Activated naive CD4-positive, alpha-beta T cell (primary cell): ENCODE measurements at places on chromosomes 11 and 22.

DNA sequence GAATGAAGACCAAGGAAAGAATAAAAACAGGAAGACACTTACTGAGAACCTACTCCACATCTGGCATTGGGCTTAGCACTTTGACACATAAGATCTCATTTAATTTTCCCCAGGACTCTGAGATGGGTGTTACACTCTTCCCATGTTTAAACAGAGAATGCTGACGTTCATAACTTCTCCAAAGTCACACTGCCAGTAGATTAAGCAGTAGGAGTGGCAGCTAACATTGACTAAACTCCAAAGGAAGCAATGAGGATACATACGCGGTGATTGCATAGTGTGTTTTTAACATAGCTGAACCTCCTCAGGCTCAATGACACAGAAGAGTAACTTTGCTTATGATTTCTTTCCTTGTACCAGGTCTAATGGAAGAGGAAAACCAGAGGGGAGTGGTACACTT lies 14.5 kb upstream of the OR10V1 start:
- DNase-seq: no peak

DNA sequence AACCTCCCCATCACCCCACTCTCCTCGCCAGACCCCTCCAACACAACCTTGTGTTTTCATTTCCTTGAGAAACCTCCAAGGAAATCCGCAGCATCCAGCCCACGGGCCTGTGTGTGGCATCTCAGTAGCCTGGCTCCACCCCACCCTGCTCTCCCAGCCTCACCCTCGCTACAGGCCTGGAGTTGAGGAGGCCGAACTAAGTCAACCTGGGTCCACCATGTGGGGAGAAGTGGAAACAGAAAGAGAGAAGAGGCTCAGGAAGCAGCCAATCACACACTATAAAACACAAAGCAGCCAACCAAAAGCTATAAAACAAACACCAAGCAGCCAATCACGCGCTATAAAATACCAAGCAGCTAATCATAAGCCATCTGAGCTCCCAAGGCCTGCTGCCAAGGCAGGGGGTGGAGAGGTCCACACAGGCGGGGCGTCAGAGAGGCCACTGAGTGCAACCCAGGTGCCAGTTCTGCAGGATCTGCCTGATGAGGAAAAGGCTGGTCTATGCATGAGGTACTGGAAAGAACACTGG lies 72.0 kb downstream of the MICAL3 start:
- no peak for DNase-seq

- no peak for DNase-seq
Observed at GRCh38 chr22:38694940-38695339, 5.8 kb downstream of the JOSD1 start.

- DNase-seq: no peak
Observed at GRCh38 chr11:66843776-66844495, 695 bp downstream of the RCE1 start.

DNA sequence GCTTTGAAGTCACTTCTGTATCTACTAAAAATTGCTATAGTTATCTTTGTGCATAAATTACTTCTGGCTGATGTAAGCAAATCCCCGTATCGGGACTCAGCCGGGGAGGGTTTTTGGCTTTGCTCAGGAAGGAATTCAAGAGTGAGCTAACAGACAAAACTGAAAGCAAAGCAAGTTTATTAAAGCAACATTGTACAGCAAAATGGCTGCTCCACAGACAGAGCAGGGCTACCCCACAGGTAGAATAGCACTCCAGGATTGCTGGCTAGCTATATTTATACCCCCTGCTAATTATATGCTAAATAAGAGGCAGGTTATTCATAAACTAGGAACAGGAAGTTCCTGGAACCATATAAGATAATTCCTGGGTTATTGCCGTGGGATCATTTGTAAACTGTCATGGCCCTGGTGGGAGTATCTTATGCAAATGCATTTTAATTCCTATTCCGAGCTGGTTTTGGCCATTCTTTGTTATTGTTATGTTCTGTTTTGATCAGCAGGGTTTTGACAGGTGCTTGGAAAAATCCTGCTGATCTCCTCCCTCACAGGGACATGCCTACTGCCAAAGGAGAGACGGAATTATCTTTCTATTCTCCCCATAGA lies 15.2 kb downstream of the MIF start:
- DNase-seq: no peak

- DNase-seq: no peak
Observed at GRCh38 chr11:126466236-126467045, 111.0 kb downstream of the ST3GAL4 start.

- no peak for DNase-seq
Observed at GRCh38 chr11:7977232-7977917, 9.8 kb upstream of the EIF3F start.

DNA sequence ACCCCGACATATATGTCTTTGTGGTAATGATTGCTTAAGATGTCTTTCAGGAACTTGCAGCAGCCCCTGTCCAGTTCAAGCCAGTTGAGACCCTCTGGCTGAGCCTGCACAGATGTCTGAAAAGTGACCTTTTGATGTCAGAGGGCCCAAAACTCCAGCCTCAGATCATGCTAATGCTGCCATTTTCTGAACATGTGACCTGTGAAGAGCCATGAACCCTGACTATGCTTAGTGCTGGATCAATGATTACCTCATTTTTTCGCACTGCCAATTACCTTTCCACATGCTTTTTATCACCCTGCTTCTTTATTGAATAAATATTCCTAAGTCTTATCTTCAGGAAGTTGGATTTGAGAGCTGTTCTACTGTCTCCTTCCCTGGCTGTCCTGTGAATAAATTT lies 6.9 kb upstream of the CYP2R1 start:
- DNase-seq: no peak

DNA sequence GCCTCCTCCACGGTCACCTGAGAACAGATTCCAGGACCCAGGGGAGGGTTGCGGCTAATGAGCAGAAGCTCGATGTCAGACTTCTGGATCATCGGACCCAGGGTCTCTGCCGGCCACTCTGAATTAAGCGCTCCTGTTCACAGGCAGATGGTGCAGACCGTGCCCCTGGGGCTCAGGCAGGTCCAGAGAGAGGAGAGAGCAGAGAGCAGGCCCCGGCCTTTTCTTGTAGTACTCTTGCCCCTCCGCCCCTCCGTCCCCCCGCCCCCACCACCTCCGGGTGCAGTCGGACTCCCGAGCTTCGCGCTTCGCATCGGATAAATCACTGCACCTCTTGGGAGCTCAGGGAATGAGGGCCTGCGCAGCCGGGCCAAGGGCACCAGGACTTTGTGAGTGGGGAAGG lies 50.3 kb downstream of the RPS6KA4 start:
- no peak for DNase-seq

GRCh38 chr11:71153005-71153390 lies 99.4 kb downstream of the SHANK2 start:
- no peak for DNase-seq

DNA sequence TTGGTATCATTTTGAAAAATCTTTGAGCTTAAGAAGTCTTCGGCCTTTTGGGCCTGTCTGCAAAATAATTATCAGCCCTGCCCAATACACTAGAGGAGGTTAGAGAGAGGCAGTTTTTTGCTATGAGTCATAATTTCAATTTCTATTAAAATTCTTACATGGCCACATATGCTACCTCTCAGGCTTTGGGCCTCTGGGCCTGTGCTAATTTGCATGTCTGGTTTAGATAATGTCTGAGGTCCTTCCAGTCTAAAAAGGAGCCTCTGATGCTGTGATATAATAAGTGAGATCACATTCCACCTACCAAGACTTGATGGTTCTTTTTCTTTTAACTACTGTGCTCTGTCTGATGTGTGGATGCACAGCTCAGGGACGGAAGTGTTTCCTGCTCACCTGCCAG lies 70.8 kb downstream of the KCNJ1 start:
- no peak for DNase-seq

- DNase-seq: no peak
Observed at GRCh38 chr11:13205486-13205885, 72.1 kb upstream of the BMAL1 start.

DNA sequence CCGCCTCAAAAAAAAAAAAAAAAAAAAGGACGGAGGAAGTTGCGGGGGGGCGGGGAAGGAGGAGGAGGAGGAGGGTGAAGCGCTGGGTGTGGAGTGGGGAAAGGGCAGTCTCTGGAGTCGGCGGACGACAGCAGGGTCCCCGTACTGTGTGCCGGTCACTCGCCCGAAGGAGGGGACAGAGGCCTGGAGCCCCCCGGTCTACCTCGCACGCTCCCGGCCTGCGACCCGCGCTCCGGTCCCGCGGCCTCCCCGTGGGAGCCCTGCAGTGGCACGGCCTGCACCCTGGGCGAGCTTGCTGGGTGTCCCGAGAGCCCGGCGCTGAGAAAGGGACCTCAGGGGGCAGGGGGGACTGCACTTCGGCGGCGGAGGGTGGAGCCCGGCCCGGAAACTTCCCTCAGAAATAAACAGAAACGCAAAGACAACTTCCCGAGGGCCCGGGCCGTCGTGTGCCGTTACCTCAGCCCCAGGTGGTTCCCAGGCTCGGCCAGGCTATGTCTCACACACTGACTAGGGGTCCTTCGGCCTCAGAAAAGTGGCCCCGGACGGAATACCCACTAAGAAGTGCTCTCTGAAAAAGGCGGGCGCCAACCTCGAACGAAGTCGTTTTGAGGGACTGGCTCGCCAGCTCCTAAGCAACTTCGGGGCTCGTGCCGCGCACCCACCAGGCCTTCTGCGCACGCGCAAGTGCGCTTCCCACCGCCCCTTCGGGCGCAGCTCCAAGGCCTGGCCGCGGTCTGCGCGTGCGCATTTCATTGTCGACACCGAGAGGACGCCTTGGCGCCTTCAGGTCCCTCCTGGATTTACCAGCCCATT lies at the start of gene MAJIN:
Gene MAJIN, minus strand, starts transcription at position 688 of the 813 bp plus-strand sequence. CDS start 12,703 bp downstream, outside the sequence.
- peak; percentile 90 for DNase-seq

DNA sequence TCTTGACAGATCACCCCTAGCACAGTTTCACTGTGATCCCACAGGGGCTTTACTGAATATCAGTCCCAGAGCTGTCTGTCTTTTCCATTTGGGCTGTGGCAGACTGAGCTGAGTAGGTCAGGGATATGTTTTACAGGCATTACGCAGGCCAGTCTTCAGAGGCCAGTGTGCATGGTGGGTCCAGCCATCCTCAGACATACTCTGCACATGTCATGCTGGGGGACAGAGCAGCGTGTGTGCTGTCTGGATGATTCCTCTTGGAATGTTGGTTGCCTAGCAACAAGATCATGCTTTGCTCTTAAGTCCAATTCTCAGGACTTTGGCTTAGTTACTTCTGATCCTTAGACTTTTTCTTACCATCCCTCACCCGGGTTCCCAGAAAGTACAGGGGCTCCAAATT lies 736.5 kb downstream of the DLG2 start:
- no peak for DNase-seq

DNA sequence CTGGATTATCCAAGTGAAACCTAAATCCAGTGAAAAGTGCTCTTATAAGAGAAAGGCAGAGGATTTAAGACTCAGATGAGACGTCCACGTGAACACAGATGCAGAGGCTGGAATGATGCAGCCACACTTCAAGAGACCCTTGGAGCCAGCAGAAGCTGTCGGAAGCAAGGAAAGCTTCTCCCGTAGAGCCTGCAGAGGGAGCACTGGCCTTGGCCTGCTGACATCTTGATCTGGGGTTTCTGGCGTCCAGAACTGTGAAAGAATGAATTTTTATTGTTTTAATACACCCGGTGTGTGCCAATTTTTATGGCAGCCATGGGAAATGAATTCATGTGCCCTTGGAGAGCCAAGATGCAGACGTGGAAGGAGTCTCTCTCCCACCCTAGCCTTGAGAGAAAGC lies 407.0 kb upstream of the B3GAT1 start:
- DNase-seq: no peak

DNA sequence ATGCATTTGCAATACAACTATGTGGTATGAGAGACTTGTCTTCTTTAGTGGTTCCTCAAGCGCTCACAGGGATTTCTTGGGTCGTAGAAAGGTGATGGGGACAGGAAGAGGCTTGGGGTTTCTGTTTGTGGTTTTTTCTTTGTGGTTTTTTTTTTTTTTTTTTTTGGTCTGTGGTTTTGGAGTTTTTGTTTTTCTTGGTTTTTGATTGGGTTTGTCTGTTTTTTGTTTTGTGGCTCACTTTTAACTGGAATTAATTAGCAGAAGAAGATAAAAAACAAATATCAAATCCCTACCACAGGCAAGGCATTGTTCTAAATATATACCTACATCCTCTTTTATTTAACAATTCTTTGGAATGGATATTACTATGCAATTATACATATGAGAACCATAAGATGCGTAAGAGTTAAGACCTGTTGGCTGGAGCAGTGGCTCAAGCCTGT lies 5.5 kb downstream of the TTC28 start:
- DNase-seq: no peak

GRCh38 chr22:50190941-50191741 lies 5.4 kb downstream of the TRABD start:
- peak; percentile 68 for DNase-seq

- DNase-seq: no peak
Observed at GRCh38 chr11:128898580-128899344, 7.6 kb downstream of the KCNJ5 start.

DNA sequence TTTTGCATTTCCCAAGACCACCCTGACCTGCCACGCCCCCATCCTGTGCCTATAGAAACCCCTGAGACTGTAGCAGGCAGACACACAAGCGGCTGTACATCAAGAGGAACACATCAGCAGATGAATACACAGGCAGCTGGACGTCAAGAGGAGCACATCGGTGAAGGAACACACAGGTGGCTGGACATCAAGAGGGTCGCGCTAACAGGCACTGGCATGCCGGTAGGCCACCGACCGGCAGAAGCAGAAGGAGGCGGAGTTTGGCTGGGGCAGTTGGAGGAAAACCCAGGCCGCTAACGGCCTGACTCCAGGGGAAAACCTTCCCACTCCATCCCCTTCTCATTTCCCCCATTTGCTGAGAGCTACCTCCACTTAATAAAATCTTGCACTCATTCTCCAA lies 5.4 kb upstream of the IPO7 start:
- no peak for DNase-seq

- DNase-seq: no peak
Observed at GRCh38 chr11:20839231-20839630, 169.8 kb downstream of the NELL1 start.

GRCh38 chr11:69700278-69701140 lies 3.3 kb downstream of the FGF19 start:
- no peak for DNase-seq

DNA sequence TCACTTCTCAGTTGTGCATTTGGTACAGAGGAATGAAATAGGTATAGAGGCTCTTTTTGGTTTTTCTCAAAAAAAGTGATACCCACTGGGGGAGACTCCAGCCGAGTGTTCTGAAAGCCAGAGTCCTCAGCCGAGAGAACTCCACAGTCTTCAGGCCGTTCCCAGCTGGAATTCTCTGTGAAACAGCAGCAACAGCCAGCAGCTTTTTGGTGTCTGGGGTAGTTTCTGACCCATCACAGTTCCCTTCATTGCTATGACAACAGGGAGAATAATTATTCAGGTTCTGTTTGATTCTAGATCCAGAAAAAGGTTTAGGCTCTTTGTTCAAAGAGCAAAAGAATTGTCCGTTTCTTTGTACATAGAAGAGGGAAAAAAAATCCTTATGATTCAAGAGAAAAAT lies 84.6 kb downstream of the C22orf31 start:
- no peak for DNase-seq

- DNase-seq: no peak
Observed at GRCh38 chr11:125433454-125434121, 62.5 kb downstream of the FEZ1 start.

- DNase-seq: no peak
Observed at GRCh38 chr22:20904008-20904979, 12.9 kb upstream of the CRKL start.

- no peak for DNase-seq
Observed at GRCh38 chr22:47166446-47167016, 404.1 kb downstream of the TBC1D22A start.

GRCh38 chr11:58625826-58626460 lies 3.5 kb downstream of the CNTF start:
- no peak for DNase-seq
